ENCODE measurements at places on chromosomes 7 and 10.

DNA sequence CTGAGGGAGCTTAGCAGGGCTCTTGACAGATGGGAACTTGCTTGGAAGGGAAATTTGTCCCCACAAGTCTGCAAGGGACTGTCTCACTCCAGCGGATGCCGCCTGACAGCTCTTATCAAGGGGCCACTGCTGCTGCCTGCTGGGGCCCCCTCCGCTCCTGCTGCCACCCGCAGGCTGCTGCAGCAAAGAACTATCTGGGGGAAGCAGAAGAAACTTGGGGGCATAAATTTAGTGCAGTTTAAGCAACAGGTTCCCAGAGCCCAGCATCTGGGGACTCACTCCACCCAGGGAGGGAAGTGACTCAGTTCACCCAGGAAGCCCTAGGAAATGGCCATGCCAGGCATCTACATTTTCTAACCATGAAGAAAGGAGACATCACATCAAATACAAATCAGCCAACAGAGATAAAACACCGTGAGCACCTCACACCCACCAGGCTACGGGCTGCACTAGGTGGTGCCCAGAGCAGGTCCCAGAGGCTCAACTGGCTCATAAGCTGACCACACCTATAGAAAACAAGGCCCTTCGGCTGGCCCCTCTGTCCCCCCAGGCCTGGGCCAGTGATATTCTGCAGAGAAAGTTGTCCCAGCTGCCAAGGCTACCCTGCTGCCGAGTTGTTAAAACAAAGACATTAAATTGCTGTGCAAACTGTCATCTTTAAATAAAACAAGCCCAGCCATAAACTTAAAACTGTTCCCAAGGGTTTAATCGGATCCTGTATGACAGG lies 3.7 kb downstream of the RGS10 start:
- DNase-seq: peak; percentile 36

- peak; percentile 5 for DNase-seq
Observed at GRCh38 chr10:102608487-102608886, 35.8 kb upstream of the TRIM8 start.

- no peak for DNase-seq
Observed at GRCh38 chr7:128874140-128875031, 11.7 kb downstream of the ATP6V1F start.

- DNase-seq: peak; percentile 41
Observed at GRCh38 chr7:150876817-150877526, 24.7 kb downstream of the AOC1 start.

GRCh38 chr10:133068111-133069032 lies 19.4 kb upstream of the ADGRA1 start:
- DNase-seq: no peak

DNA sequence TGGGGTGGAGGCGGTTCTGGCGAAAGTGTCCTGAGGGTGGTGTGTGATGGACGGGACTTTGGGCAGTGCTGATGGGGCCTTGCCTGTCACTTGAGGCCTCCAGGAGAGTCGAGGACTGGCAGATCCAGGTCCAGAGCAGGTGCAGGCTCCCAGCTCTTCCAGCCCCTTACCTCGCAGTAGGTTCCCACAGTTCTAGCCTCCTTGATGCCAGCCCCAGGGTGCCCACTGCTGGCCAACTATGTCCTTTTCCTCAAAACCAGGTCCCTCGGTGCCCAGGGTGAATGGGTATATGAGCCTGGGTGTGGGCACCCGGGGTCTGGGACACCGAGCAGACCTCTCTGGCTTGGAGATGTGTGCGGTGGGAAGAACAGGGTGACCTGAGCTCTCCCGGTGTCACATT lies 8.3 kb downstream of the FAM20C start:
- no peak for DNase-seq

DNA sequence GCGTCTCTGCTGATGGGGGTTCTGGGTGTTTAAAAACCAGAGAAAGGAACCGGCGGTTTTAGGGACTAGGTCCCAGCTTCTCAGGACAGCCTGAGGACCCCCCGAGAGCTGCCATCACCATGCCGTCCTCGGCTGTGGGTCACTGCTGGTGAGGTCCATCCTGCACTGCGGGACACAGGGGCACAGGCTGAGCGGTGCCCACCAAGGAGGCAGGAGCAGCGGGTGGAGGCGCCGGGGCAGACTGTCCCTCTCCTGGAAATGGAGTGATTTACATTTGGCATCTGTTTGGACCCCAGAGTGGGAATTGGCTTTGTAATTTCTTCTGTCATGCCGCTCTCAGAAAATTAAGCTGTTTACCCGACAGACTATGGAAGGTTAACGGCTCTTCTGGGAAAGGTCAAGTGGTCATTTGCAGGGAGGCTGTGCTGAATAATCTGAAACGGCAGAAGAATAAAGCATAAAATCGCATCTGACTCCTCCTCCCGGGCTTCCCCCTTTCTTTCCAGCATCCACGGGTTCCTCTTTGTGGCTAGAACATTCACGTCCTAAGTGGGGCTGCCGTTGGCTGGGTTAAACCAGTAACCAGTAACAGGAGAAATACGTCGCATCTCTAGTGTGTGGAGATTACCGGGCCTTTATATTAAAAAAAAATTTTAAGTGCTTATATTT lies 31.7 kb downstream of the LHPP start:
- no peak for DNase-seq

GRCh38 chr10:125797994-125798662 lies 22.5 kb upstream of the MMP21 start:
- DNase-seq: no peak

DNA sequence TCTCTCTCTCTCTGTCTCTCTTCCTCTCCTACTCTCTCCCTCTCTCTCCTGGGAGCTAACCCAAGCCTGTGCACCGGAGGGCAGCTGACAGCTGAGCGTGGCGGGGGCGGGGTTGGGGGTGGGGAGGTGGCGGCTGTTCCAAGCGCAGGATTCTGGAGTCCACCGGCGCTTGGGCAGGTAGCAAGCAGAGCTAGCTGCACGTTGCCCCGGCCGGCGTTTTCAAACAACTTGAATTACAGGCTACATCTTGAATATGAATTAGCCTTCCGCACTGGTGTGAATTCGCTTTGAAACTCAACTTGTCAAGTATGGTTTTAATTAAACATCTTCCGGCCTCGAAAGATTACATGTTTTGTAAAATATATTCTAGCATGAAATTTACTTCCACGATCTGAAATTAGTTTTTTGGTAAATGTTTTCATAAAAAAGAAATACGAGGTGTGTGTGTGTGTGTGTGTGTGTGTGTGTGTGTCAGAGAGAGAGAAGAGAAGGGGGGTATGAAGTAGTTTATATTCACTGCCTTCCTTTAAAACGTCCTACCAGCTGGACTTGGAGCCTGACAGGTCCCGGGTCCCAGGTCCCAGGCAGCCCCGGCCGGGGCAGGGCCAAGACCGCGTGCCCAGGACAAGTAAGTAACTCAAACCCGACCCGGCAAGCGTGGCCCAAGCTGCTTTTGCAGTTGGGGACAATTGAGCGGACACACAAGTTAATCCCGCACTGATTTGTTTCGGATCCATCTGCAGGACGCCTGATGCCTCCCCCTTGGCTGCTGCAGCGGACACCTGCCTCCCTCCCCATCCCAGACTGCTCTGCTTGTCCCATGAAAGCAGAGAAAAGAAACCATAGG lies 9.0 kb upstream of the DLX6 start:
- DNase-seq: no peak

DNA sequence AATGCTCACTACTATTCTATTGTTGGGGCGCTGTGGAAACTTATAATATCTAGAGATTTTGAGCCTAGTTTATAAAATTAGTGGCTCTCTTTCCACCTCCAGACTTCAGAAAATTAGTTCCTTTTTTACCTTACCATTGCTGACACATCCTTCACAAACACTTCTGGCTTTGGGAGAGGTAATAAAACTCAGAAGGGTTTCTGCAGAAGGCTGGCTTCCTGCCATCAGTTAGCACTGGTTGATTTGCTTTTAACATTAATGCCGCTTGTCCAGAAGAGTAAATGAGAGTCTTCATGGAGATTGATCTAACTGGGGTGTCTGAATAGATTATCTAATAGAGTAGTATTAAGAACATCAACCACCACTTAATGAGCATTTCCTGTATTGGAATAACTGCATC lies 20.3 kb downstream of the ACSM6 start:
- DNase-seq: no peak

GRCh38 chr10:48590945-48591344 lies 13.9 kb downstream of the ARHGAP22 start:
- no peak for DNase-seq

GRCh38 chr10:122492006-122492405 lies 30.7 kb downstream of the HTRA1 start:
- no peak for DNase-seq

DNA sequence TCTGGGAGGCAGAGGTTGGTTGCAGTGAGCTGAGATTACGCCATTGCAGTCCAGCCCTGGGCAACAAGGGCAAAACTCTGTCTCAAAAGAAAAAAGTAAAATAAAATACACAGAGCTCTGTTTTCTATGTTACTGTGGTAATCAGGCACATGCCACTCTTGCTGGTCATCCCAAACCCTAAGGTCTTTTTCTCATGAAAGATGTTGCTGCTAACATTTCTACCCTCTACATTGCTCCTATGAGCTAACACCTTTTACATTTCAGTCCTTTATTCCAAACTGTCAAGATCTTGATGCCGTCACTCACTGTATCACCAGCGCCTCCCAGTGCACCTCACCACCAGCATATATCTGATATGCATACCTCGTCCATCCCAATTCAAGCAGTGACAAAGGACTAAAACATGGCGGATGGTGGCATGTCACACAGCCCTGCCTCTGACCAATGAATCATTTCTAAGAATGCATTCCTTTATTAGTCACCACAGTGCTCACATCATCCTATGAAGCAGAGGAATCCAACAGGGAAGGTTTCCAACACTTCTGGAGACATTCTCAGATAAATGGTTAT lies 4.3 kb downstream of the DAGLB start:
- no peak for DNase-seq

DNA sequence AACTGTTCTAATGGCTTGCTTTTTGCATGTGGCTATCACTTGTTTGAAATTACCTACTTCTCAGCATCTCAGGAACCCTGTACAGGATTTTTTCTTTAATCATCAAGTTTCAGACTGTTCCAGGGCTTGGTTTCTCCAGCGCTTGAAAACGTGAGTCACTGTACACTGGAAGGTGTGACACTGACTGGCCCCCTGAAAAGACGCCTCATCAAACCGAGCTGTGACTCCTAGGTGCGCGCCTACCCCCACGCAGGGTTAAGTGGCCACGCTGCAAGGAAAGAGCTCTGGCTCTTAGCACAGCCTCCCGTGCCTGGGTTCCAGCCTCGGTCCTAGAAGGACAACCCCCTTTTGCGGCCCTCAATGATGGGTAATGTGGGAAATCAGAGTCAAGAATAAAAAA lies 81.0 kb downstream of the EBF3 start:
- DNase-seq: no peak

DNA sequence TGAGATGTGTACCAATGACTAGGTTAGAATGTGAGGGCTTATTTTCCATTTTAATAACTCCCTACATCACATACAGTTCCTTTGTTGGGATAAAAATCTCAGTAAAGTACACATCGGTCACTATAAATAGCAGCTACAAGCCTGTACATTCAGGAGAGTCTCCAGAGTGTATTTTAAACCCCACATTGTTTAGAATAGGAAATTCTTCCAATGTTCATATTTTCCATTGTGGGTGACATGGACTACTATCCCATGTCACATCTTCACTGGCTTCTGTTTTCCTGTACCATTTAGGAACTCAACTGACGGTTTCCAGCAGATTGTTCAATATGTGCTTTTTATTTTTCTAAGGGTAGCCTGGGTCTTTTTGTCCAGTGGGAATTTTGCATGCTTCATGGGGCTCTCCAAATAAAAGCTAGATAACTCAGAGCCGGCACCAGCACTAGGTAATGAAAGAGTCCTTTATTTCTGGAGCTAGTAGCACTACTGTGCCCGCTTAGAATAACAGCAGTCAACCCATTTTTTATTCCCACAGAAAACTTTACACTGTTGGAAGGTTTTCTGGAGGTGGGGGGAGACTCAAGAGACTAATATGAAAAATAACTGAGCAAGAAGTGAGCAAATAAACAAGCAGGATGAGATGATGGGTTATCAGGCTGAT lies 100.5 kb downstream of the CALD1 start:
- no peak for DNase-seq

DNA sequence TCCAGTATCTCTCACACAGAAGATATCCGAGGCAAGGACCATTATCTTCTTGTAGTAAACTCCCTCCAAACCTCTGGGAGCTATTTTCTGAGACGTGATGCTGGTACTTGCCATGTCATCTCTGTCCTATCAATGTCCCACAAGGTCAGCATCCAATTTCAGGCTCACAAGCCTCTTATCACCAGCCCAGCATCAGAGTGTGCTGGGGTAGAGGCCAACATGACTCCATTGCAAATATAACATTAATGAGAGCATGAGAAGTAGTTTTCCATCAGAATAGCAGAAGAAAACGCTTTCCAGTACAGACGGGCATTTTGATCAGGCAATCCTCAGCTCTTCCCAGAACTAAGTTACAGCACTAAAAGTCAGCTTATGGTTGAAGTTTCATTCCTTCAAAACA lies 5.6 kb downstream of the MORN4 start:
- no peak for DNase-seq

GRCh38 chr7:128176696-128177095 lies 64.4 kb upstream of the LEP start:
- no peak for DNase-seq

DNA sequence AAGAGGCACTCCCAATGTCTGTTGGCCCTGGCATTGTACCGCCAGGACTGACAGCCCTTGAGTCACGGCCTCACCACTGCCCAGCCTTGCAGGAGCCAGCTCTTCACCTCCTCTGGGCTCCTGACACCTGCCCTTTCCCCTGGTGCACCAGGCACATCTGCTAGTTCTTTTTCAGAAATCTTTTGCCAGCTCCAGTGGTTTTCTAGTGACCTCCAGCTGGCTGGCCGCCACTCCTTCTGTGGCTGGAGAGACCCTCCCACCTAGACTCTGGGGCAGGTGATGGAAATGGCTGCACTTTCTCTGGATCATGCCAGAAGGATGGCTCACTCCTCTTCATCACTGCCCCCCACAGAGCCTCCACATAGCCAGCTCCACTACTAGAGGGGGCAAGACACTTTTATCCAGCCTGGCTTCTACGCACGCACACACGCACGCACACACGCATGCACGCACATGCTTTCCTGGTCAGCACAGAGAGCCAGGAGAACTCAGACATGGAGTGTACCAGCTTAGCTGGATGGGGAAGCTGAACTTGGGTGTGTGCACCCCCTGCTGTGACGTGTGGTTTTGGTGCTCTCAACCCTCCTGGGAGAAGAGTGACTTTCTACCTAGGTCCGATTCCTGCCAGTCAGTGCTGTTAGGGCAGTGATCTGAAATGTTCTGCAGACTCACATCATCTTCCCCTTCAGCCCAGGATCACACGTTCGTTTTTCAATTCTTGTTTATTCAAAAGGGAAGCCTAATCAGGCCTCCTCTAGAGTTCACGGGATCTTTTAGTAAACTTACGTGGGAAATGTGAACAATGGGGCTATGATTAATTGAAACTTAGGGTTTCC lies 222.0 kb downstream of the PRPF18 start:
- no peak for DNase-seq

DNA sequence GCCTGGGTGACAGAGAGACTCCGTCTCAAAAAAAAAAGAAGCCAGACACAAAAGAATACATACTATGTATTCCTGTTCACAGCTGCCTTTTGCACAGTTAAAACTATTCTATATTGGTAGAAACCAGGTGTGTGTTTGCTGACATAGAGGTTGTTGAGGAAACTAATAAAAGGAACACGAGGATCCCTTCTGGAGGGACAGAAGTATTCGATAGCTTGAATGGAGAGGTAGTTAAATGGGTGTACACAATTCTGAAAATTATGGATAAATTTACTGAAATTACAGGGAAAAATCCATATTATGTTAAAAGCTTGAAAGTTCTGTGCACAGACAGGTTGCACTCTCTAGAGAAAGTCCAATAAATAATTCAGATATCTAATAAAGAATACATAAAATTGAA lies 71.5 kb downstream of the CUBN start:
- no peak for DNase-seq

- DNase-seq: no peak
Observed at GRCh38 chr10:80537086-80537735, 491 bp upstream of the SH2D4B start.

Measured in CD4-positive, alpha-beta T cell treated with Interleukin-4 for 4 hours (primary cell).